ENCODE measurements at places on chromosomes 2 and 18. TPM values are rescaled to one million over a fixed set of nuclear protein-coding genes. Genes with fewer than 3 reads are reported as not detected.

SIX2 gene
- total RNA-seq = 7.3 TPM

HOXD9 gene
- 9.5 TPM for total RNA-seq

- DNase-seq = no peak
These were observed 22.3 kb downstream of the MGAT4A start for GRCh38 chr2:98708396-98709186.

DNA sequence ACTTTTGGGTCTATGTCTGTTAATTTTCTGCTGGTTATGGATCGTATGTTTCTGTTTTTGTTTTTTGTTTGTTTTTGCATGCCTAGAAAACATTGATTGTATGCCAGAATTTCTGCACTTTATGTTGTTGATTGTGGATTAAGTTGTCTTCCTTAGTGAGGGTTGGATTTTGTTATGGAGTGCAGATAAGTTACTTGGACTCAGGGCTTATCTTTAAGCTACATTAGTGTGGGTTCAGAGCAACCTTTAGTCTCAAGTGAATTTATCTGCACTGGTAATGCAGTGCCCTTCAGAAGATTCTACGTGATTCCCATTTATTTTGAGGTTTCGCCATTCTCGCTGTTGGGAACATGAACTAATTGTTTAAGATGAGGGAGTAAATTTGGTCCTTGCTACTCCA is 32.9 kb downstream of the UBR3 start:
- no peak for DNase-seq

GRCh38 chr2:144372410-144373080 is 147.4 kb downstream of the ZEB2 start:
- no peak for DNase-seq

DNA sequence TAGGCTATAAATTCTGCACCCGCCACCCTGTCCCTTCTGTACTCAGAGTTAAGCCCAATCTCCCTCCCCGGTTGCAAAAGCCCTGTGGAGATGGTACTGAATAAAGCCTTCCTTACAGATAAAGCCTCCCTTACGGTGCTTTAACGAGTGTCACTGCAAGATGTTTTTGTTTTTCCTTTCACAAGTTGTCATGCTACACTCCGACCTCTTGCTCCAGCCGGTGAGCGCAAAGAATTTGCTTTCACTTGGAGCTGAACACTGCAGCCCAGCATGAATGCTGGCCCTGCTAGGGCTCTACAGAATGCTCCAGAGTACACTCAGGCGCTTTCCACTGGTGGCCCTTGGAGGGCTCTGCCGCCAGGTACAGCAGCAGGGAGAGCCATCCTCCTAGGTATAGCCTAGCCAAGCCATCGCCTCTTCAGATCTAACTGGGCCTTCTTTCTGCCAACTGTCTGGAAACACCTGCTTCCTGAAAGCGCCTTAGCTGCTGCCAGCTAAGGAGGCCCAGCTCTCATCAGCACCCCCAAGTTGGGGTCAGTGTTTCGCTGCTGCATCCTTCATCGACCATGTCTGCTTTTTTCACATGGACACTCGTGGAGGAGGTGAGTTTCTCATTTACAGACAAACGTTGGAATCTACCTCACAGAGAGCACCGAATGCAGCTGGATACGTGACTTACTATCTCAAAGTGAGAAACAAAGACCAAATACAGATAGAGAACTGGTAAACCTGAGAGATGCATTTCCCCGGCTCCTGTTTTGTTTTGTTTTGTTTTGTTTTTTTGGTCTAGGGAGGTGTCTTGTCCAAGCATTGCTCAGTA is 13.4 kb upstream of the CREG2 start:
- DNase-seq = peak; percentile 14

Data from Caki2 (cell line).